Renal pelvis (tissue), 12 donors: ENCODE measurements at places on chromosomes 16 and 17.

DNA sequence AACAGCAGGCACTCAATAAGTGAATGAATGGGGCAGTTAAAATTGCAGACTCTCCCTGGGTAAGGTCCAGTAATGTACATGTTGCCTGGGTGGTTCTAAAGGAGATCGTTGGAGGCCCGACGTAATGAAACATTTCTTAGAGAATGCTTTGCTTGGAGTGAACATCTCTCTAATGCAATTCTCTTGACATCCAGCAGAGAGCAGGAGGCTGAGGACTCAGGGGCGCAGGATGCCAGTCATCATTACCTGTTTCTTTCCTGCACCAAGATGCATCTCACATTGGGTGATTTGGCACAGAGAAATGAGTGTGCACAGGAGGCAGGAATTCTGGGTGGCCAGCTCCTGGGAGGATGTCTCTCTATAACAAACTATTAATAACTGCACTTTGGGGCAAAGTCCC lies 130.3 kb upstream of the RBBP6 start:
- no peak for DNase-seq

GRCh38 chr16:7964744-7965143 lies 625.6 kb downstream of the TMEM114 start:
- DNase-seq = no peak

GRCh38 chr17:28717578-28718332 lies at the start of gene RAB34:
RAB34 (minus strand) TSS chr17:28717868; CDS start chr17:28717266, 602 bp downstream.
- peak; percentile 95 for DNase-seq

DNA sequence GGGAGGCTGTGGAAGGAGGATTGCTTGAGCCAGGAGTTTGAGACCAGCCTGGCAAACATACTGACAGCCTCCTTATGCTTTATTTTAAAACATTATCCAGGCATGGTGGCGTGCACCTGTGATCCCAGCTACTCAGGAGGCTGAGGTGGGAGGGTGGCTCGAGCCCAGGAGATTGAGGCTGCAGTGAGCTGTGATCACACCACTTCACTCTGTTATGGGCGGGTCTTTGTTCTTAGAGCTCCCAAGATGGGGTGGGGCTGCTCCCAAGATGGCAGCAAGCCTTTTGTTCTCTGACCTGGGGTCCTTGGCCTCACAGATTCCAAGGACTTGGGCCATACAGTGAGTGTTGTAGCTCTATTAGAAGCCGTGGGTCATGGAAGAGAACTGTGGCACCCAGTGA lies 26.1 kb upstream of the ST6GALNAC2 start:
- DNase-seq = no peak

GRCh38 chr16:81836279-81837054 lies 57.4 kb downstream of the PLCG2 start:
- no peak for DNase-seq

DNA sequence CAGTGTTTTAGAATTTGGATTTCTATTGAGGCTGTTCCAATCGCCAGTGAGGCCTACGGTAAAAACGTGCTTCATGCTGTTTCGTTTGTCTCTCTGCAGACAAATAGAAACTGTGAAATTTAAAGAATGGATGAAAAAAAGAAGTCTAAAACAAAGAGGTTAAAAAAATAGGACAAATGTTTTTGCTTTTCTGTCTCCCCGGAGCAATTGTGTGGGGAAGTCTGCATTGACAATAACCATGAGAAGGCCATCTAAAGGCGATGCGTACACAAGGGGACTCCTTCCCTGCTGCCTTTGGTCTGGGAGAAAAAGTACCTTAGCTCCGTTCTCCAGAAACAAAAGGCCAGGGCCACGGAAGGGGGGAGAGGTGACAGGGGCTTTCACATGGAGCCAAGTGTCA lies 4.6 kb upstream of the ZFHX3 start:
- DNase-seq = no peak

DNA sequence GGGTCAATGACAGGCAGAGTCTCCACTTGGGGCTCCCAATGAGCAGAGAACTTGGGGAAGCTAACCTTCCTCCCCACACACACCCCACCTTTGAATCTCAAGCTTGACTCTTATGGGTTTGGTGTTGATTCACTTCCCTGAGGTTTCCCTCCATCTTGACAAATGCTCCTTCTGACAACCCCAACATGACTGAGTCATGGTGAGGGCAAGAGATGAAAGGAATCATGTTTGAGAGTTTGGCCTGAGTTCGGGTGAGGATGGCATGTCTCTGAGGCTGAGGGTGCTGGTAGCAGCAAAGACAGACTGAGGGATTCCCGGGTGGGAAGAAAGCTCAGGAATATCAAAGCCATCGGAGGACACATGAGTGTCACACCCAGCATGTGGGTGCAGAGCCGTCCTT lies 18.7 kb downstream of the KRT9 start:
- no peak for DNase-seq

GRCh38 chr16:23040246-23040645 lies 109.0 kb downstream of the USP31 start:
- DNase-seq = no peak

DNA sequence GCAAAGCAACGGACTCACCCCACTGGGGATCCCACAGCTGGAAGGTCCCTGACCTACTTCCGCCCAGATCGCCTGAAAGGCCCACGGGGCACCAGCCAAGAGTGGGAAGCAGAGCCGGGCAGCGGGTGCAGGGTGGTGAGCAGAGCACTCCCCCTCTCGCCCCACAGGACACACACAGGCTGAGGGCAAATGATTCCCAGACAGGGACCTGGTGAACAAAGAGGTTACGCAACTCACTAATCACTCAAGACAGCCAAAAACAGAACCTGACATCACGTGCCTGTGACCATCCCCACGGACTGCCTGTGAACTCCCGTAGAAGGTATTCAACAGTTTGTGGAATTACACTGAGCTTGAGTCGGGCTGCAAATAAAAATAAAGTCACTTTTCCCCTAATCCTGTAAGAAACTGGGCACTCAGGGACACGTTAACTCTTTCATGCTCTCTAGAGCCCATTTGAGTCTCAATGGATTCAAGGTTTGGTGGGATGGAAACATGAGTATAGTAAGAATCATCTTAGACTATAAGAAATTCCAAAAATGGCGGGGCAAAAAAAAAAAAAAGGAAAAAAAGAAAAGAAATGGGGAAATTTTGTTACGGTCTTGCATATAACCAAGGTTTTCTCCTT lies 396.1 kb downstream of the SOX9 start:
- no peak for DNase-seq

DNA sequence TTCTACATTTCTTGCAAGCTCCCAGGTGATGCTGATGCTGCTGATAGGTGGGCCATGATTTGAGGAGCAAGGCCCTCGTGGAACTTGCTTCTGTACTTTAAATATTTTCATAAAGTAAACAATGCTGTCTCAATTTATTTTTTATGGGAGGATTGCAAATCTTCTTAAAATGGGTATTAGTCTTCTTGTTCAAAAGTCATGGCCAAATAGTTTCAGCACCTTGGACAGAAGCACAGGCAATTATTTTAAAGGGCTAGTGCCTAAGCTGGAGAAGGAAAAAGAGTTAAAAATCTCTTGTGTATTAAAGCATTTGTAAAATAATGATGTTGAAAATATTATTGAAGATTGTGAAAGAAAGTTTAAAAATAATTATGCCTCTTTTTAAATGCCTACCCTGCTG lies 50.5 kb downstream of the GPR139 start:
- peak; percentile 60 for DNase-seq

DNA sequence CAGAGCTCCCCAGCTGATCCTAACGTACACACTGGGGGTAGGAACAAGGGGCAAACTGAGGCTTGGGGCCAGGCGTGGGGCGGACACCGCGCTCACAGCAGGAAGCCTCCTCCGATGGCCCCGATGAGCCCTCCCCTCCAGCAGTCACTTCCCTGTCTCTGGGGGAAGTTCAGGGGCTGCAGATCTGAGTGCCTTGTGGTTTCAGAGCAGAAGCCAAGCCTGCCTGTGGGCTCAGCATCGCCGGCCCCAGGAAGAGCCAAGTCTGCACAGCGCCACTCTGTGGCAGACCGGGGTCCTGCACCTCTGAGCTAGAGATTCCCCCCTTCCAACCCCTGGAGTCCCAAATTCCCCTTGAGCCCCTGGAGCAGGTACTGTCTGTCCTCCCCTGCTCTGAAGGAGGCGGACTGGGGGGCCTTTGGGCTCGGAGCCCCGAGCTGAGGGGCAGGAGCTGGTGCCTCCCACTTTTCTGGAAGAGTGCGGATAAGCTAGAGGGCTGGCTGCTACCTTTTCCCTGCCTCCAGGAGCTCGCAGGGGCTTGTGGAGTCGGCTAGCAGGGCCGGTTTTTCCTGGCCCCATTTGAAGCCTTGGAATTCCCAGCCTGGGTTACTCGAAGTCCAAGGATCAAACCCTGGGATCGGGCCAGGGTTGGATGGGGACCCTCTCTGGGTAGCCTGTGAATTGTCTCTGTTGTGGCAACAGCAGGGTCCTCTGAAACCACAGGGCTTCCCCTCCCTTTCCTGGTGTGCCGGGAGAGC lies 2.9 kb downstream of the GSE1 start:
- DNase-seq = no peak

DNA sequence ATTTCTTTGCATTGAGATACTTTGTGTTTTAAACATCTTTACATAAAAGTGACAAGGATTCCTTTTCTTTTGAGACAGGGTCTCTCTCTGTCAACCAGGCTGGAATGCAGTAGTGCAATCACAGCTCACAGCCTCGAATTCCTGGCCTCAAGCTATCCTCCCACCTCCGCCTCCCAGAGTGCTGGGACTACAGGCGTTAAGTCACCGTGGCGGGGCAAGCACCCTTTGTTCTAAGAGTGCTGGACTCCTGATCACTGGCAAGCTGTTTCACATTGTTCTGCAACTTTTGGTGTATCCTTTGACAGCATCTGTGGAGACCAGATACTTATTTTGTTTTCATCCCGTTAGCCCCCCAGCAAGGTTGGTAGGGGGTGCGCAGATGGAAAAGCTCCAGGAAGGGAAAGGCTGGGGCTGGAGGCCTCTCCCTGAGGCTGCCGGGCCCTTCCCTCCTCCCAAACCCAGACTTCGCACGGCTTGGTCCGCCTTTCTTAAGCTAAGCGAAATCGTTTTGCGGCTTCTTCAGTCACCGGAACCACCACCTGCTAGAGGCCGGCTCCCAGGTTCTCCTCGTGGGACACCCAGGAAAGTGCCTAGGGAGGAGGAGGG lies 1.1 kb downstream of the ST6GALNAC2 start:
- no peak for DNase-seq

DNA sequence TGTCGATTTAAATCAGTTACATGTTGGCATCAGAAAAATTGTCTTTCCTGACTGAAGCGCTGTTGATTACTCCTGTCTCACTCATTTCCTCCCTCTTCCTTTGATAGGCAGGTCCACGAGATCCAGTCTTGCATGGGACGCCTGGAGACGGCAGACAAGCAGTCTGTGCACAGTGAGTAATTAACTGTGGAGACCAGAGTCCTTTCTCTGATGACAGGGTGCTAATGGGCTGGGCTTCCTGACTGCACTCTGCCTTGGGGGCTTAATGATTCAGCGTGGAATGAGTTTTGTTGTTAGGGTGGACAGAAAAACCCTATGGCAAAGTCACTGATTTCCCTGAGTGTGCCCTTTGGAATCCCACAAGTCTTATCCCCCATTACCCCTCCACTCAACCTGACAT lies 6.5 kb downstream of the GOSR2 start:
- no peak for DNase-seq

DNA sequence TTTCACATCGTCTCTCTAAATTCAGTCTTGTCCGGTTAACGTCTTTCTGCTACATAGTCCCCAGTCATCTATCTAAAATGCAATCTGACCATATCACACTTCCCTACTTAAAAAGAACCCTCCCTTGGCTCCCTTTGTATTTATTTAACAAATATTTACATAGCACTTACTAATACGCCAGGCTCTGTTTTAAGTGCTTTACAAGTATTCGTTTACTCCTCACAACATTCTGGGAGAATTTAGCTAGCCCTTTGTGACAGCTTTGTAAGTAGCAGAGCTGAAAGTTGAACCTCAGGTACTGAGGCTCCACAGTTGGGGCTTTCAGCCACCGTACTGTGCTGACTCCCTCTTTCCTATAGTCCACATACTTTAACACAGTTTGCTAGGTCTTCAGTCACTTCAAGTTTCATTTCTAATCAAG lies 9.2 kb downstream of the PAFAH1B1 start:
- no peak for DNase-seq

- DNase-seq = no peak
Observed at GRCh38 chr16:74698222-74698621, 2.4 kb downstream of the MLKL start.

- no peak for DNase-seq
Observed at GRCh38 chr17:82235775-82236141, 6.9 kb downstream of the SLC16A3 start.

GRCh38 chr17:41680426-41681040 lies 8.2 kb upstream of the EIF1 start:
- DNase-seq = no peak

- peak; percentile 79 for DNase-seq
Observed at GRCh38 chr17:7045492-7046126, 1.7 kb upstream of the SLC16A11 start.

DNA sequence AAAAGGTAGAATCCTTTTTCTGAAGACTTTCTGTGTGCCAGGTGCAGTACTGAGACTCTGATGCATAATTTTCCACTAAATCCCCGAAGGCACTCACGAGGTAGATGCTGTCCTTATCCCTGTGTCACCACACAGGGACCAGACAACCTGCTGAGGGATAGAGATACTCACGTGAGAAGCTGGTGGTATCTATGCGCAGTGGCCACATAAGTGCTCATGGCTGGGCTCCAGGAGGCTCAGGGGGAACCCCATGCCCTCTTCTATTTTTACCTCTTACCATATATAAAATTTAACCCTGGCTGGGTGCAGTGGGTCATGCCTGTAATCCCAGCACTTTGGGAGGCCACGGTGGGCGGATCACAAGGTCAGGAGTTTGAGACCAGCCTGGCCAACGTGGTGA lies 38.3 kb downstream of the NT5M start:
- DNase-seq = no peak

- no peak for DNase-seq
Observed at GRCh38 chr17:67280279-67280678, 35.3 kb upstream of the HELZ start.

DNA sequence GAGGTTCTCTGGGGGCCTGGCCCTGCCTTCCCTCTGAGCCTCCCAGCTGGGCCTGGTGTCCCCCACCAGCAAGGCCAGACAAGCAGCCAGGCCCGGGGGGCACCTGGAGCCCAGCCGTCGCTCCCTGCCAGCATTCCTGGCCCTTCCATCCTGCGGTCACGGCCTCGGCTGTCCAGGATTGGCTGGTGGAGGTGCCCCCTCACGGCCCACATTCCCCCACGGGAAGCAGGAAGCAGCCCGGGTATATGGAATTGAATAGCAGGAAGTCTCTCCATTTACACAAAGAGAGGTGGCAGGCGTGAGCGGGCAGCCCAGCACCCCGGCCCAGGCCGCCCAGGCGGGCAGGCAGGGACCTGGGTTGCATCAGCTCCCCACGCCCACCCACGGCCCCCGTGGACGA lies 14.5 kb downstream of the TRAF7 start:
- no peak for DNase-seq
